ENCODE measurements at places on chromosomes 7 and 10.

DNA sequence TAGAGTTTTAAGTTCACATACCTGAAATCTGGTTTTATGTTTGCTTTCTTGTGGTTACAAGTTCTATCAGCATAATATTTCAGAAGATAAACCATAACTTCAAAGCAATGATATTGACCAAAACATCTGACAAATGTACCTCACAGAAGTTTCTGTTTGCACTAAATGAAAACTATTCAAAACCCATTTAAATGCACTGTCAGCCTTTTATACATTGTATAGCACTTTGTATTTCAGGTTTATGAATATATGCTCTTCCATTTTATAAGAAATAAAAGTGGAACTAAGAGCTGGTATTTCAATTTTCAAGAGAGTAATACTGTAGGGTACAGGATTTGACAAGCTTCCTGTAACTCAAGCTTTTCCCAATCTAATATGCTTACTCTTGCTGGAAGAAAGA, 388.6 kb upstream of the MBL2 start:
- H3K4me3 ChIP-seq: no peak overlapping the region
- no peak for DNase-seq
- no peak overlapping the region for H3K27ac ChIP-seq
- no peaks in the 10 kb centered on the region for H3K4me1 ChIP-seq
- H3K36me3 ChIP-seq: no peaks in the 10 kb centered on the region

DNA sequence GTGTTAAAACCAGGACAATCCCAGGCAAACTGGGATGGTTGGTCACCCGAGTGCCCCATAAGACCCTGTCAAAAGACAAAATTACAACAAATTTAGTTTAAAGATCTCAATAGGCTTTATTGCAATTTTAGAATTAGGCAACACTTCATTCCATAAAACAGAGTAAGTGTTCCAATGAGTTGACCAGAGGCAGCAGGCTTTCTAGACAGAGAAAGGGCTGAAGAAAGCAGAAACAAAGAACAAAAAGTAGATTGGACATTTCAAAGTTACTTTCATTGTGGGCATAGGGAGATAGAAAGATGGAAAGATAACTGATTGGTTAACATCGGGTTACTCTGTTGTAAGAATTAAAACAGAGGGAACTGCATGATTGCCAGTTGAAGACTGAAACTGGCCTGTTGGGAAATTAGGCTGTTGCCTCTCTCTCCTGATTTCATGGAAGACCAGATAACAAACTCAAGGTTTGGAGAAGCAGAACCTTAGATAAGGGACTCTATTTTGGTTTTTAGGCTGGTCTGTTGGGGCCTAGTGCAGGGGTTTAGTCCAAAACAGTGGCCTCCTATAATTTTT, 36.3 kb downstream of the ENTPD1 start:
- DNase-seq: no peak
- no peak overlapping the region for H3K4me3 ChIP-seq
- H3K27me3 ChIP-seq: no peaks in the 10 kb centered on the region
- H3K4me1 ChIP-seq: peaks cover 3% of the 10 kb centered on the region
- no peak overlapping the region for H3K27ac ChIP-seq

DNA sequence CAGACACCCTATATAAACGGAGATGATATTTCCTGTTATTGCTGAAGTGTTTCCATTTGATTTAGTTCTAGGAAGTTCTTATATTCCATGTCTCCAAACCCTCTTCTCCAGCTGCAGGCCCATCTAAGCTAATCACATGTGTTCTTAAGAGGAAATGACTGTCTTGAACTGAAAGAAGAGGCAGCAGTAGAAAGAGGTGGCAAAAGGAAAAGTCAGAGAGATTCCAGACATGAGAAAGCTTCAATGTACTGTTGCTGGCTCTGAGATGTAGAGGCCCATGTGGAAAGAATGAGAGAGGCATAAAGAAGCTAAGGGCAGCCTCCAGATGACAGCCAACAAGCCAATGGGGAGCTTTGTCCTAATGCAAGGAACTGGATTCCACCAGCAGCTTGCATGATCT, 287.2 kb downstream of the GFRA1 start:
- H3K27me3 ChIP-seq: no peaks in the 10 kb centered on the region
- H3K36me3 ChIP-seq: no peaks in the 10 kb centered on the region
- DNase-seq: peak; percentile 36
- no peak overlapping the region for H3K27ac ChIP-seq
- peaks cover 2% of the 10 kb centered on the region for H3K4me1 ChIP-seq

GRCh38 chr7:27099453-27100370, 2.8 kb downstream of the HOXA2 start:
- H3K27me3 ChIP-seq: no peaks in the 10 kb centered on the region
- peaks cover 23% of the 10 kb centered on the region for H3K4me1 ChIP-seq
- peaks cover 10% of the 10 kb centered on the region for H3K36me3 ChIP-seq
- H3K27ac ChIP-seq: peak overlapping the region; percentile 98

DNA sequence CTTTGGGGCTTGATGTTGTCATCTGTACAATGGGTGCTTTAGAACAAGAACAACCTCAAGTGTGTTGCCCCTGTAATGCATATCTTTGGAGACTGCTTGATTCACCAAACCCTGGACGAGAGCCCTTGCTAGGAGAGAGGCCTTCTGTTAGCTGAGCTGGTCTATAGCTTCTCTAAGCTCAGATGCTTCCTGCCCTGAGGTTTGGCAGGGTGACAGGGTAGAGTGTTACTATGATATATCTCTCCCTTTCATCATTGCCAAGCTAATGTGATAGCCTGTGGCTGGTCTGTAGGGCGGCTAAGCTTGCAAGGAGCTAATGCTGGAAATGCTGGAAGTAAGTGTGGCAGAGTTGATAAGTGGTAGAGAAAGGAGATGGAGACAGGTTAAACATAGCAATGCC, 364.1 kb downstream of the RPS24 start:
- peaks cover 45% of the 10 kb centered on the region for H3K27me3 ChIP-seq
- no peak overlapping the region for H3K27ac ChIP-seq
- DNase-seq: no peak
- H3K36me3 ChIP-seq: no peaks in the 10 kb centered on the region
- H3K4me3 ChIP-seq: no peak overlapping the region
- no peaks in the 10 kb centered on the region for H3K4me1 ChIP-seq

- H3K4me1 ChIP-seq: no peaks in the 10 kb centered on the region
- no peaks in the 10 kb centered on the region for H3K27me3 ChIP-seq
Measured at GRCh38 chr10:82150123-82150900, 275.3 kb downstream of the NRG3 start.

- H3K36me3 ChIP-seq: no peaks in the 10 kb centered on the region
- H3K27ac ChIP-seq: no peak overlapping the region
- H3K4me1 ChIP-seq: peaks cover 2% of the 10 kb centered on the region
- H3K27me3 ChIP-seq: peaks cover 5% of the 10 kb centered on the region
Measured at GRCh38 chr7:82507365-82507975, 63.9 kb upstream of the CACNA2D1 start.

GRCh38 chr7:12625836-12626235, 55.3 kb downstream of the SCIN start:
- no peaks in the 10 kb centered on the region for H3K36me3 ChIP-seq
- H3K4me1 ChIP-seq: no peaks in the 10 kb centered on the region
- peaks cover 8% of the 10 kb centered on the region for H3K27me3 ChIP-seq
- H3K4me3 ChIP-seq: no peak overlapping the region
- DNase-seq: no peak

DNA sequence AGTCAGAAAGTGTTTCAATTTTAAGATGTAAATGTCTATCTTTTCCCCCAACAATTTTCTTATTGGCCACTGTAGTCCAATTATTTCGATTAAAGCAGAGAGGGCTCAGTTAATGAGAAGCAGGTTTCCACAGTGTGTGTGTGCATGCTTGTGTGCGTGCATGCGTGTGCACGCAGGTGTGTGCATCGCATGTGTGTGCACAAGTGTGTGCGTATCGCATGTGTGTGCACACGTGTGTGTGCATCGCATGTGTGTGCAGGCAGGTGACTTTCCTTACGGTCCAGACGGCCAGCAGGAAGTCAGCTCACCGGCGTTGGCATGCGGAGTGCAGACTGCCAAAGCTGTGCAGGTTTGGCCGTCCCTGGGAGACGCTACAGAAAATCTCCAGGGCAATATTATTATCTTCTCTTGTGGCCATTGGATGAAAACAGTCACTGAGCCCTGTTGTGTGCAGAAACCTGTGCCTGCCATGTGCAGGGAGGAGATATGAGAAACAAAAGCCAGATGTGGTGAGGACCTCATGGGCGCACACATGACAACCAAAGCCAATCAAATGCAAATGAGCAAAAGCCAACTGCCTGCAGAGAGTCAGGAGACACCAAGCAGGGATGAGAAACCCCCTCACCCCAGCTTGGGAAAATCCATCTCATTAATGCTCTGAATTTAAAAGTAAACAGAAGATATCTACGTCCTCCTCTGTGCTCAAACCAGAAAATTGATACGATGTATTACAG, 70.4 kb downstream of the C10orf90 start:
- no peak overlapping the region for H3K4me3 ChIP-seq
- H3K4me1 ChIP-seq: no peaks in the 10 kb centered on the region
- DNase-seq: no peak
- peaks cover under 1% of the 10 kb centered on the region for H3K27me3 ChIP-seq

- no peak overlapping the region for H3K27ac ChIP-seq
- no peak overlapping the region for H3K4me3 ChIP-seq
- no peaks in the 10 kb centered on the region for H3K27me3 ChIP-seq
- DNase-seq: no peak
Measured at GRCh38 chr7:42198296-42198695, 38.7 kb downstream of the GLI3 start.

- H3K4me3 ChIP-seq: no peak overlapping the region
- no peaks in the 10 kb centered on the region for H3K36me3 ChIP-seq
- H3K27me3 ChIP-seq: peaks cover 8% of the 10 kb centered on the region
- DNase-seq: no peak
Measured at GRCh38 chr10:78764436-78764835, 304.3 kb upstream of the ZMIZ1 start.

GRCh38 chr10:49742683-49743463, 19.2 kb downstream of the OGDHL start:
- H3K27me3 ChIP-seq: peaks cover under 1% of the 10 kb centered on the region
- H3K36me3 ChIP-seq: no peaks in the 10 kb centered on the region
- no peak for DNase-seq

DNA sequence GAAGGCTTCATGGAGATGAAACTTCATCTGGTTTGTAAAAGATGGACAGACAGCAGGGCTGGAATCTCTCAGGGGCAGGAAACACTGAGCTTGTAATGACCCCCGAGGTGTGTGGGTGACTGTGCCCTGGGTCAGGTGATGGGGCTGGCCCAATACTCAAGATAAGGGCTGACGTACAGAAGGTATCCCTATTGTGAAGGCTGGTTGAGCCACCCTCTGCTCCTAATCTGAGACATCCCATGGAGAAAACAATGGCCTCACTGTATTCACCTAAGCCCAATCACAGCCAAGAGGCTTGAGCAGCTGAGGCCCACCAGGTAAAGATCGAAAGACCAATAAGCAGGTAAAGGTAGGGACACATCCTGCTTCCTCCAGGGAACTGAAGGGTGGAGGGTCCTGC, 34.8 kb upstream of the NUB1 start:
- no peak overlapping the region for H3K4me3 ChIP-seq
- no peak overlapping the region for H3K27ac ChIP-seq

GRCh38 chr7:96495751-96496216, 173.9 kb upstream of the SLC25A13 start:
- H3K27ac ChIP-seq: no peak overlapping the region
- no peaks in the 10 kb centered on the region for H3K27me3 ChIP-seq
- no peaks in the 10 kb centered on the region for H3K4me1 ChIP-seq
- no peaks in the 10 kb centered on the region for H3K36me3 ChIP-seq
- no peak for DNase-seq

- H3K27me3 ChIP-seq: no peaks in the 10 kb centered on the region
- H3K36me3 ChIP-seq: peaks cover 9% of the 10 kb centered on the region
- peak; percentile 34 for DNase-seq
- peak overlapping the region; percentile 89 for H3K4me3 ChIP-seq
- peaks cover 2% of the 10 kb centered on the region for H3K4me1 ChIP-seq
- H3K27ac ChIP-seq: peak overlapping the region; percentile 85
Measured at GRCh38 chr7:103343758-103344452, 662 bp downstream of the DNAJC2 start.

- peaks cover 13% of the 10 kb centered on the region for H3K4me1 ChIP-seq
- H3K36me3 ChIP-seq: no peaks in the 10 kb centered on the region
- peak; percentile 74 for DNase-seq
Measured at GRCh38 chr10:59336632-59337031, 25.7 kb downstream of the FAM13C start.

GRCh38 chr7:112665709-112666108, 124.5 kb downstream of the TMEM168 start:
- DNase-seq: peak; percentile 8
- H3K4me3 ChIP-seq: no peak overlapping the region
- no peaks in the 10 kb centered on the region for H3K4me1 ChIP-seq
- no peaks in the 10 kb centered on the region for H3K27me3 ChIP-seq
- no peaks in the 10 kb centered on the region for H3K36me3 ChIP-seq

DNA sequence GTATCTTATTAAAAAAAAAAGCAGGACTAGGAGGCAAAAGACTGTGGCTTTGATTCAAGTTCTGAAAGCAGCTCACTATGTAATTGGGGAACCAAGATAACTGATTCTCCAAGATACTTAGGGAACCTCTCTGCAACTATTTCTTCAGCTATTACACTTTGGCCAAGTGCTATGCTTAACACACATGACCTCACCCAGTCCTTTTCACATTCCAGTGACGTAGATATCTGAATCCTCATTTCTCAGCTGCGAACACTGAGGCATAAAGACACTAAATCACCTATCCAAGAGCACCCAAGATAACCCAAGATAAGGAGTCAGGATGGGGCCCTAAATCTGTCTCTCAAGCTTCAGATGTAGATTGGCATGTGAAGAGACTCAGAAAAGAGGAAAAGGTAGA, 133.6 kb downstream of the GLI3 start:
- DNase-seq: peak; percentile 44
- H3K27ac ChIP-seq: no peak overlapping the region
- H3K36me3 ChIP-seq: peaks cover 11% of the 10 kb centered on the region
- H3K4me3 ChIP-seq: no peak overlapping the region

DNA sequence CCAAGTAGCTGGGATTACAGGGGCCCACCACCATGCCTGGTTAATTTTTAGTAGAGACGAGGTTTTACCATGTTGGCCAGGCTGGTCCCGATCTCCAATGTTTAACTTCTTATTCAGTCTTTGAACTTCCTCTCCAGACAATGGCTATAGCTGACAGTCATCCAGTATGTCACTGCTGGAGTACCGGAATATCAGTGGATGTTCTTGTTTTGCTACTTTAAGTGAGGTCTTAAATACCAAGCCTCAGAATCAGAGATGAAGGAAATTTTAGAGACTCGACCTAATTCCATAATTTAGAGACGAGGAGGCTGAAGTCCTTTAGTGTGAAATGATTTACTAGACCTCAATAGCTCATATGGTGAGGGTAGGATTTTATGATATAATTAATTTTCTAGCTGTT, 294.8 kb upstream of the KLF6 start:
- peaks cover 14% of the 10 kb centered on the region for H3K4me1 ChIP-seq
- no peak for DNase-seq
- H3K27ac ChIP-seq: no peak overlapping the region
- H3K27me3 ChIP-seq: no peaks in the 10 kb centered on the region
- no peak overlapping the region for H3K4me3 ChIP-seq

DNA sequence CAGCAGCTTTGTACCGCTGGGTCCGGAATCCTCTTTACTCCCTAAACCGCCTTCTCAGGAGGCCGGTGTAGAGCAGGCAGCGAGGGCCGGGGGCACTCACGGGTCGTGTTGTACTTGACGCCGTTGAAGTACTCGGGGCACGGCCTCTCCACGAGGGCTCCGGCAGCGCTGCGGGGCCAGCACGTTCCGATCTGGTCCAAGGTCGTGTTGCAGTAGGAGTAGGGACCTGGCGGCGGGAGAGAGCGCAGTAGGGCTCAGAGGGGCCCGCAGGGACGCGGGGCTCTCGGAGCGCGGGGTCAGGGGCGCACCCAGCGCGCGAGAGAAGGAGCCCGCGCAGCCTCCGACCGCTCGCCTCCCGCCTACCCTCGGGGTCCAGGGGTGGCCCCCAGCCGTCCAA, 443 bp downstream of the CRHR2 start:
- DNase-seq: no peak
- peaks cover 81% of the 10 kb centered on the region for H3K27me3 ChIP-seq
- no peak overlapping the region for H3K4me3 ChIP-seq
- no peaks in the 10 kb centered on the region for H3K36me3 ChIP-seq
